ENCODE measurements at places on chromosomes 7 and 10.

DNA sequence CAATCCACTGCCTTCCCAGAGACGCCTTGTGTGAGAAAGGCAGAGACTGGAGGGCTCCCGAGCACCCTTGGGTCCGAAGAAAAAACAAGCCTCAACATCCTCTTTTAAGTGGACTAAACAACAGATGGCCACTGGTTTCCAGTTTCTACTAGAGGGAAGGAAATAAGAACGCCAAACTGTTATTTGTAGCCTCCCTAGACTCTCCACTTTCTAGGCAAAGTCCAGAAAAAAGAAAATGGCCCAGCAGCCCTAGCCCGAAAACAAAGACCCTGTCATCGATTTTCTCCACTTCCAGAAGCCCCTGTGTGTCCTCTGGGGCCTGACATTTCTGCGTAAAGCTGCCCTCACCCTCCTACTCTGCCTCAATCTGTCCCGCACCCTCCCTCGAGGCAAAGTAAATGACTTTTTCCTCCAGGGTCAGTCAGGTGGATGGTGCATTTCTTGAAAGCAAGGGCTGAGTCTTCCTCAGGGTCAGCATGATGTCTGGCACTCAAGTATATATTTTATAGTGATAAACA is 6.0 kb downstream of the RGS10 start:
- DNase-seq = no peak

GRCh38 chr10:1643908-1644179 is 93.5 kb downstream of the ADARB2 start:
- DNase-seq = no peak

- DNase-seq = no peak
Observed at GRCh38 chr7:115183431-115184057, 261.6 kb downstream of the MDFIC start.

GRCh38 chr10:132476146-132477065 is 61.2 kb upstream of the INPP5A start:
- DNase-seq = no peak

DNA sequence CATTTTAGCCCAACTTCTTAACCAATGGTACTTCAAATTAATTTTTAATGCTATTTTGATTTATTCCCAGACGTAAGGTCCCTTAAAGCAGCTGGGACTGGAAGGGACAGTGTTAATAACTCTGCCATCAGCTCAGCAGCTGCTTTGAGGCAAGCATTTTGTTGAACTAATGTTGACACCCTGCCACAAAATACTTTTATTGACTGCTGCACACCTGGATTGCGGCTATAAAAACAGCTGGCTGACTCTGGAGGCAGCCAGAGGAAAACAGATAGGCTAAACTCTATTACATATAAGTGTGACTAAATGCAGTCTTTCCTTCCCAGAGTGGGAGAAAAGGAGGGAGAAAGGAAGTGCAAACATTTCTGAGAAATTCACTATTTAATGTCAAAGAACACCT is 77.6 kb downstream of the ETV1 start:
- DNase-seq = no peak

- no peak for DNase-seq
Observed at GRCh38 chr7:25369786-25370185, 141.5 kb upstream of the NPVF start.

DNA sequence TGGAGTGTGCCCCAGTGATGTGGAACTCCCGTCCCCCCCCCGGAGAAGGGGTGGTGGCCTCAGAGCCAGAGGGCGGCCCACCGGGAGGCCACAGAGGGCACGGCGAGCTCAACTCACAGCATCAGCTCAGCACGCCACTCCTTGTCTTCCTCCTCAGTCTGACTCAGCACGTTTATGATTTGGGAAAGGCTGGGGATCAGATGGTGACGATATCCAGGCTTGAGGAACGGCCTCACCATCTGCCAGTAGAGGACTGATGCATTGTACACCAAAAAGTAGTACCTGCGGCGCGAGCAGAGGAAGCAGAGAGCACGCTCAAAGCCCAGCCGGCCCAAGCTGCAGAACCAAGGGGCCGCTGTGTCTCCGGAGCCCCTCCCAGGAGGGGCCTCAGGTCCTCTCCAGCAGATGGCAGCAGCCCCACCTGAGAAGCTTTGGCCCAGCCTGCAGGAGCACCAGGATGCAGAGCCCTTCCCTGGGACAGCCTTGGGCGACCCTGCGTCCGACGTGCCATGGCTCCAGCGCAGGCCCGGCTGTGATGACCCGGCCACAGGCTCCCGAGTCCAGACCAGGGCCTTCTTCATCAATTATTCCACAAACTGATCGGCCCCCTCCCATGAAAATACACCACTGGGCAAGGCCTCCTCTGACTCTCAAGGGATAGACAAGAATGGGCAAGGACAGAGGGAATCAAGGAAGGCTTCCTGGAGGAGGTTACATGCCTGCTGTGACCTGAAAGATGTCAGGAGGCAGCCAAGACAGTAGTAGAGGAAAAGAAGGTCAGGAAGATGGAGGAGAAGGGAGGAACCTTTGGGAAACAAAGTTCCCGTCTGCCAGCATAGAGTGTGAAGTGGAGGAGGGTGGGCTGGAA is 3.7 kb downstream of the CFAP46 start:
- DNase-seq = no peak

GRCh38 chr7:45660901-45661211 is 86.7 kb downstream of the ADCY1 start:
- no peak for DNase-seq

DNA sequence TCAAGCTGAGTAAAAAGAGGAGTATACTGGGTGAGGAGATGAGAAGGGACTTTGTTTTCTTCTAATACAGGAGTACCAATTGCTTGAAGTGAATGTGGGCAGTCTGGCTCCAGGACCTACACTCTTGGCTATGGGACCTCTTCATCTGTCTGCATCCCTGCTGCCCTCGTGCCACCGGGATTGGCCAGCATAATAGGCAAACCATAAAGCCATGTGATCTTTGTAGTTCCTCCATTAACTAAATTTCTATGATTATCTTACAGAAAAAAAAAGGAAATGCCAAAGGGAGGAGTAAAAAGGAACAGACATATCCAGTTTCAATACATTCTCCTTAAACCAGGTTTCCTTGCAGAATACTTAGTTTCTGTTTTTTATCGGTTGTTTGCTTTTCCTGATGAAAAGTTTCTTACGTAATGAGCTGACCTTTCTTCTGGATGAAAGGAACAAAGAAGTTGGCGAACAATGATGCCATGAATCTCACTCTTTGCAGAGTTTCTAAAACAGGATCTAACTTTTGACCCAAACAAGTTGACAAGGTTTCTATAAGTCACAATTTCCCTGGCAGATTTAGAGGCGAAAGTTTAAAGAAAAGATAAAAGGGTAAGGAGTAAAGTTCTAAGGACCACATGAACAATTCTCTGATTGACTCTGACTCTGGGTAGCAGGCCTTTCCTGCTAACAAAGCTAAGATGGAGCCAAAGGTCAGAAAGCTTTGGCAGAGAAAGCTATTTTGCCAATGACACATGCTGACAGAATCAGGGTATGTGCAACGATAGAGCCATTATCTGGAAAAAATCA is 54.1 kb downstream of the LAMB1 start:
- no peak for DNase-seq

DNA sequence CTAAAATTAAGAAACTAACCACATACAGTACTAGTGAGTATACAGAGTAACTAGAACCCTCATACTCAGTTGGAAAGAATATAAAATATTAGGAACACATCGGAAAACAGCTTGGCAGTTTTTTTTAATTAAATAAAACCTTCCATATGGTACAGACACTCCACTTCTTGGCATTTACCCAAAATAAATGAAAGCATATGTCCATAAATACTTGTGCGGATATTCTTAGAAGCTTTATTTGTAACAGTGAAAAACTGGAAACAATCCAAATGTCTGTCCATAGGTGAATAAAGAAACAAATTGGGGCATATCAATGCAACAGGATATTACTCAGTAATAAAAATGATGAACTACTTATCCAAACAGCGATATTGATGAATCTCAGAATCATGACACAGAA is 410.0 kb downstream of the HTR7 start:
- no peak for DNase-seq

DNA sequence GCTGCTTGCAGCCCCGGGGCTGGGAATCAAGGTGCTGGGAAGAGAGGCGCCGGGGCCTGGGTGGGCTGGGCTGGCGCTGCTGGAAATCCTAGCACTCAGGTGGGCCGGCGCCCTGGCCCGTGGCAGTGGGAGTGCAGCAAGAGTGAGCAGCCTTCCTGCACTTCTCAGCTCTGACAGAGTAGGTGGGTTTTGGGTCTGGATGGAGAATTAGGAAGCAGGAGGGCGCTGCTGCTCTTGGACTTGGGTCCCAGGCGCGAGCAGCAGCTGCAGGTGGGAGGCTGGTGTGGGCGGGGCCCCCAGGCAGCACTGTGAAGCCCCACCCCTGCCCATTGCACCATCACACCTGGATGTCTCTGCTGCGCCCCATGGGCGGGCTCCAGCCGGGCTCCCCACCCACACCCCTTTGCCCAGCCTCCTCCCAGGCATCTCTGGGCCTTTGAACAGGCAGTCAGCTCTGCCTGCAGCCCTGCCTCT is 6.0 kb downstream of the BRI3 start:
- DNase-seq = no peak

GRCh38 chr10:98470850-98471249 is 24.1 kb upstream of the HPS1 start:
- DNase-seq = no peak

- no peak for DNase-seq
Observed at GRCh38 chr10:127997271-127997670, 90.4 kb downstream of the PTPRE start.

- no peak for DNase-seq
Observed at GRCh38 chr7:84507529-84507928, 312.9 kb upstream of the SEMA3A start.

DNA sequence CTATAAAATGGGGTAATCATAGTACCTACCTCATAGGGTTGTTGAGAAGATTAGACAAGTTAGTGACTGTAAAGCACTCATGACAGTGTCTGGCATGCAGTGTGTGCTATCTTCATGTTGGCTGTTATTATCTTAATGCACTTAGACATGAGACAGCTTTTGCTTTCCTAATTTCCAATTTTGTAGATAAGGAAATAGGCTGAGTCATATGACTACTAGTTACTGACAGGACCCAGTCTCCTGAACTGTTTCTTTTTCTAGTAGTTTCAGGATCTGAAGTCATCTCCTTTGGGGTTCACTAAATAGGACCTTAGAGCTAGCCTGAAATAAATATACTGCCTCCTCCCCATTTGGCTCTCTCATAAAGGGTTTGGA is 74.2 kb downstream of the SNX10 start:
- DNase-seq = no peak

- no peak for DNase-seq
Observed at GRCh38 chr10:65518379-65518778, 1407.5 kb upstream of the LRRTM3 start.

GRCh38 chr7:47654672-47655298 is 72.9 kb upstream of the TNS3 start:
- no peak for DNase-seq

DNA sequence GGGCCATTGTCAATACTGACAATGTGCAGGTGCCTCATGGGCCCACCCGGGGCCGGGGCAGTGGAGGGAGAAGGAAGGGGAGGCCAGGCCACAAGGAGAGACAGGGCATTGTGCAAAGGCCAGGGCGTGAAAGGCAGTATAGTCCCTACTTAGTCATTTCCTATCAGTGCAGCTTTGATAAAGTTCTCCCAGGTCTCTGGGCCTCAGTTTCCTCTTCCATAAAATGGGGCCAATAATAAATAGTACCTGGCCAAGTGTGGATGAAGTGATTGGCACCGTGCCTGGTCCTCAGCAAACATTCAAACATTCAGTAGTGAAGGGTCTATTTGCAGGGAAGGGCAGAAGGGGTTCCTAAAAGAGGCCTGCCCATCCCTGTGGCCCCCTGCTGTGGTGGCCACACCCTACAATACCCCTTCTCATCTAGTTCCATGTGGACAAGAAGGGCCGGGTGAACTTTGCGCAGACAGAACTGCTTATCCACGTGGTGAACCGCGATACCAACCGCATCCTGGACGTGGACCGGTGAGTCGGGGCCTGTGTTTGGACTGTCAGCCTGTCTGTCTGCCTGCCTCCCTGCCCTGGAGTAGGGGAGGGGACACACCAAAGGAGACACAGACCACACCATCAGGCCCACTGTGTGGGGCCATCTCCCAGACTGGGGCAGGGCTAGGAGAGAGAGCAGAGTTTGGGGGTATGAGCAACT is 36.9 kb upstream of the VSIR start:
- DNase-seq = no peak

DNA sequence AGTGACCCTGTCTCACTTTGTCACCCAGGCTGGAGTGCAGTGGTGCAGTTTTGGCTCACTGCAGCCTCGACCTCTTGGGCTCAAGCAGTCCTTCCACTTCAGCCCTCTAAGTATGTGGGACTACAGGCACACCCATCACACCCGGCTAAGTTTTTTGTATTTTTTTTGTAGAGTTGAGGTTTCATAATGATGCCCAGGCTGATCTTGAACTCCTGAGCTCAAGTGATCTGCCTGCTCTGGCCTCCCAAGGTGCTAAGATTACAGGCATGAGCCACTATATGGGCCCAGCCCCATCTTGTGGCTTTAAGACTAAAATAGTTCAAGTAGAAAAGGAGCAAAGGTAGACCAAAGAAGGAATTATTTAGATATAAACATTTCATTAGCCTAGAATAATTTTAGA is 65.5 kb downstream of the MLLT10 start:
- no peak for DNase-seq

DNA sequence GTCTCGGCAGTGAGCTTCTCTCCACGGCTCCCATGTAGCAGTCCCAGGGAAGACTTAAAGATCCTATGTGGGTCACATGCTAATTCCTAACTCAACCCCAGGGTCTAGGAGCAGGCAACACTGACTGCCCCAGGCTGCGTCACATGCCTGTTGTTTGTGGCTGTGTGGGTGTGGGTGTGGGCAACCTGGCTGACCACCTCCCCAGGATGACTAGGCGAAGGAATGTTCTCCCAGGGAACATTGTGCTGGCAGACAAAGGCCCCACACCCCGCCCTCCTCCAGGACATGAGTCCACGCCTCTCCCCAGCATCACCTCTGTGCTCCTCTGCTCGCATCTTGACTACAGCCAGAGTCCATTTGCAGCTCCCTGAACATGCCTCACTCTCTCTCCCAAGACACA is 30.3 kb downstream of the SLC29A3 start:
- no peak for DNase-seq

DNA sequence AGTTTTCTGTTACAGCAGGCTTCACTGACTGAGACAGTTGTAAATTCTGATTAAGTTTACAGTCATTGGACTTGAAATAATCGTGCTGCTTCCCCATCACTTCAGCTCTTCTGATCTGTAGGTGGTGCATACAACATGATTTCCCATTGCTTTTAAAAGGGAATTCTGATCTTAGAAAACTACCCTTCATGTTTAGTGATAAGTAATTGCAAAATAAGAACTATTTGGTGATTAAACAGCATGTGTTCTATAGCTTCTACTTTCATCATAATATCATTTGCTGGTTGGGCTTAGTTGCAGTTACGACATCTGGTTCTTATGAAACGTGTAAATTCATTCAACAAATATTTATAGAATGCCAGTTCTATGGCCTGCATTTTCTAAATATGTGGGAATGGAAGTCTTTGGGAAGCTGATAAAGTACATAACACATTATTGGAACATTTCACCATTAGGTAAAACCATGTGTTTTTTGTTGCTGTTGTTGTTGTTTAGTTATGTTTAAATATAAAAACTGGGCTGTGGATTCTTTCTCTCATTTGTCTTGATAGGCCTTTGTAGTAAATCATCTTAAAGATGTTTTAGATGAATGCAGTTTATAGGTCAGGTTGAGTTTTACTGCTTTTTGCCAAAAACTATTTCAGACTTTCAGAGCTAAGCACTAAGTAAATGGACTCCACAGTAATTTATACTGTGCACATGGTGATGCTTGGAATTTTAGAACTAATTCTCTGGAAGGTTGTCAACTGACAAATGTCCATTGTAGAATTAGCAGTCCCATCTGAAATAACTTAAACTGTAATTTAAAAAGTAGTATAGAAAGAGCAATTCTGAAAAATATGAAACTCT is 13.1 kb downstream of the GNAI1 start:
- no peak for DNase-seq

- DNase-seq = no peak
Observed at GRCh38 chr7:28041508-28042314, 138.9 kb downstream of the JAZF1 start.

Measured in activated B cell treated with CpG ODN at 0.5 μM for 24 hours (primary cell).